DND-41 (cell line): ENCODE measurements at places on chromosomes 12 and 14.

- DNase-seq = no peak
Observed at GRCh38 chr12:68958322-68958721, 25.4 kb upstream of the CPM start.

- no peak for DNase-seq
Observed at GRCh38 chr12:116320791-116321217, 43.3 kb upstream of the MED13L start.

DNA sequence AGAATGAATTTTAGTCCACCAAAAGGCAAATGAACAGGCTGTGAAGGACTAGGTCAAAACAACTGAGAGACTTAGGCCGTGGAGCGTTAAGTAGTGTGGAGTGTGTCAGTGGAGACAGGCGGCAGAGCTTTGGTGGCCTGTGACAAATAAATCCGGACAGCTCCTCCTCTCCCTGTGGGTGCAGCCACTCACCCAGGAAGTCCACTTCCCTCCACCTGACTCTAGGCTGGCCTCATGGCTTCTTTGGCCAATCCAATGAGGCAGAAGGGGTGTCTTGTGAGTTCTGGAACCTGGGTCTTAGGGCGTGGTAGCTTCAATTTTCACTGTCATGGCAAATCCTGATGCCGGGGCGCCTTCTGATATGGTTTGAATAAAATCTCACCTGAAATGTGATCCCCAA lies 180.9 kb upstream of the C14orf180 start:
- DNase-seq = no peak

DNA sequence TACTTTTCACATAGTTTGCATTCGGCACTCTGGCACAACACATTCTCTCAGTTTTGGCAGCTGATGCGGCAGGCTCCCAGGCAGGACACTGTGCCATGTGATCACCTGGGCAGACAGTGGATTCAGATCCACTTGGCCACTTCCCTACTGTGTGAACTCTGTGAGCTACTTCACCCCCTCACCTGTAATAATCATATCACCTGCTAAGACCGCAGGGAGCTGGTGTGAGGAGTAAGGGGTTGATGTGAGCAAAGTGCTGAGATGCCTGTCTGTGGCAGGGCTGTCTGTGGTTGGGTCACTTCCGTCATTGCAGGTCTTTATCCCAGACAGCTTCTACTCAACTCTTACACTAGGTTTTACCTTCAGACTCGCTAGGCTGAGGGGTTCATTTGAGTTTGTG lies 50.4 kb upstream of the AMN start:
- DNase-seq = no peak

DNA sequence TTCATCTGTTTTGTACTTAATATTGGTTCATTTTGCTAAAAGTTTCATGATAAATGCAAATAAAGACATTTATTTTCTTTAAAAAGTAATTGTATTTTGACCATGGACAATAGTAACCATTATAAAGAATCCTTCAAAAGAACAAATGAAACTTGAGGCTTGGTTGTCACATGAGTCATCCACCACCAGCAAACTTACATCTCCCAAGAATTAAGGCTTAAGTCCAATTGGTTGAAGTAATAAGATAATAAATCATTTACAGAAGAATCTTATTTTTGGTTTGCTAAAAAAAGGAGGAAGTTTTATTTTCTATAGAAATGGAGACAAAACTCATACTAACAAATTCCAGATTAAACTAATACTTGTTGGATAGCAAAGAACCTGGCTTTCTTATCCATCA lies 84.8 kb upstream of the KITLG start:
- DNase-seq = no peak

DNA sequence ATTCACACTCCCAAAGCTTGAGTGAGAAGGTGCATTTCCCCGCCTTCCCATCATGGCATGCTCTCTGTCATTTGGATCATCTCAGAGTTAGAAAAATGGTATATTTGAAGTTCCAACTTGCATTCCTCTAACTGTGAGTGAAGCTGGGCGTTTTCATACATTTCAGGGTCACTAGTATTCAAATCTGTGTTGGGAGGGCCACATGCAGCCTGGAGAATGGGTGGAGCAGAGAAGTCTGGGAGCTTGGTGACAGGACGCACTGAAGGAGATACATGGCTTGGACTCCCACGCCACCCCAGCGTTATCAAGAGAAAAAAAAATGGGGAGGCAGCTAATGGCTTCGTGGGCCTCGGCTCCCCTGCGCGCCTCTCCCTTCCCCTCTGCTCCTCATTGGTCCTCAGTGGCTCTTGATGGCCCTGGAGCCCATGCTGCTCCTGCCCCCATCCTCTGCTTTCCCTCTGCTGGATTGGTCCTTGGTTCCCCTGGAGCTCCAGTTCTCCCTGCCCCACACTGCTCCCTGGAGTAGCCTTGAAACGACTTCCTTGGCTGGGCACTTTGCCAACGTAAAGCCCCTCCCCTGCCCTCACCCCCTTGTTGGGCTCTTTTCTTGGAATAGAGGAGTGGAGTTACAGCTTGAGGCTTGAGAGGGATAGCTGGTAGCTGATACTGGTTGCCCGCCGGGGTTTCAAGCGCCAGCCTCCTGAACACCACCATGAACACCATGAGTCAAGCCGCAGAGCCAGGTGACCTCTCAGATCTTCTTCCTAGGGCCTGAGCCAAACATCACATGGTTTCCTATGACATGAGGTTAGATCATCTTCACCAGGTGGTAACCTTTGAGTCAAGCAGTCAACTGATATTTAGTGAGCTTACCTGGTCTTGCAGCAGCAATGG lies 139.6 kb downstream of the PRKCH start:
- peak; percentile 70 for DNase-seq

DNA sequence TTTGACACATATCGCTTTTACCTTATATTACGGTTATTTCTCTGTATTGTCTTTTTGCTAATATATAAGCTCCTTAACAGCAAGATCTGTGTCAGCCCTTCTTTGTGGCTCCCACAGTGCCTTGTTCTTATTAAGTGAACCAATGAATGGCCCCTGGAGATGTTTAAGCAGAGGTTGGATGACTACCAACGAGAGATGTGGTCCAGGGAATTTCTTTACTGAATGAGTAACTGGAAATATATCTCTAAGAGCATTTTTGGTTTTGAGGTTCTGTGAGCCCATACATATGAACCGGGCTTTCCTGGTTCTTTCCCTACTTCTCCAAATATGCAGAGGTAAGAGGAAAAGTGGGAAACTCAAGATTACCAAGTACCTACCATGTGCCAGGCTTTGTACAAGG lies 23.5 kb downstream of the CALCOCO1 start:
- no peak for DNase-seq

DNA sequence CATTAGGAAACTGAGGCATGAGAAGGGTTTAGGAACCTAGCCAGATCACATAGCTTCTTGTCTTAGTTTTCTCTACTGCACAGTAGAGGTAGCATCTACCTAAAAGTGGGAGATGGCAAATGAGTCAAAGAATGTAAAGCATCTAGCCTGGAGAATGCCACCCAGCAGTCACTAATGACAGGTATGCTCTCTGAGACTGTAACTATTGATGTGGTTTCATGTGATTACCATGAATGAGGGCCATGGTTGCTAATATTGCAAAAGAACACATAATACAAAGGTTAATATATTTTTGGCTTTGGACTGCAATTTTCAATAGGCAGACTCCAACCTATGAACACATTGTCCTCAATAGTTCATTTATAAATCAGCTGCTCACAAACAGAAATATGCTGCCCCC lies 389.9 kb downstream of the GRIN2B start:
- no peak for DNase-seq

GRCh38 chr12:53160000-53160399 lies 20.5 kb upstream of the ZNF740 start:
- no peak for DNase-seq

GRCh38 chr14:97029800-97030199 lies 232.6 kb downstream of the VRK1 start:
- DNase-seq = no peak

GRCh38 chr12:52799505-52800211 lies 3.7 kb upstream of the KRT3 start:
- no peak for DNase-seq

- no peak for DNase-seq
Observed at GRCh38 chr14:70788898-70789297, 20.4 kb downstream of the MAP3K9 start.

DNA sequence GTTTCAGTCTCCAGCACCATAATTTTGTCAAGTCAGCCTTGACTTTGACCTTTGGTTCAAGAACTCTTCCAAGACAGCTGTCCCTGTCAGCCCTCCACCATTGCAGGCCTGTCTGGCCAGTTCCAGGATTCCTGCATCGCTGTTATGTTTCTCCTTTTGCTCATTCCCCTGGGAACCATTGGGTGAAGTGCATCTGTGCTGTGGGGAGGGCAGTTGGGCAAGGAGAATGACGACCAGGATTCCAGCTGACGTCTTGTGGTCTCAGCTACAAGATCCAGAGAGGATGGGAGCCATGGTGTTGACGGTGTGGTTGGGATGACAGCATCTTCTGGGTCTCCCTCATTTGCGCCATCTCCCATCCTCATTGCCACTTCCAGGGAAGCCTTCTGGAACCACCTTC lies 45.9 kb upstream of the SLC24A4 start:
- no peak for DNase-seq

DNA sequence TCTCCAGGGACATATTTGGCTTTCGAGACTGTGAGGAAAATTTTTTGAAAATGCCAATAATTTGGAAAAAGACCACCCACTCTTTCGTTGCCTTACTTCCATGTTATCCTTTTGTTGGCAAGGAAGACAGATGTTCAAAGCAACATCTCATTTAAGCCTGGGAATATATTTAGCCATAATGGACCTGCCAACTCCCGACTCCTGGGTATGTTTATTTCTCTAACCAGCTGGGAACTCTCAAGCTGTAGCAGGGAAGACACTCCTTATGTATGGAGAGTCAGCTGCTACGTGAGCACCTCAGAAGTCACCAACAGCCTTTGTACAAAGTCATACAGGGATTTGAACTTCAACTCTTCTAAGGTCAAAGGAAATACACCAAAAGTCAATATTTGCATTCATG lies 96.5 kb upstream of the DAAM1 start:
- DNase-seq = no peak

- no peak for DNase-seq
Observed at GRCh38 chr14:32258336-32258993, 55.4 kb upstream of the RNU6-8 start.

DNA sequence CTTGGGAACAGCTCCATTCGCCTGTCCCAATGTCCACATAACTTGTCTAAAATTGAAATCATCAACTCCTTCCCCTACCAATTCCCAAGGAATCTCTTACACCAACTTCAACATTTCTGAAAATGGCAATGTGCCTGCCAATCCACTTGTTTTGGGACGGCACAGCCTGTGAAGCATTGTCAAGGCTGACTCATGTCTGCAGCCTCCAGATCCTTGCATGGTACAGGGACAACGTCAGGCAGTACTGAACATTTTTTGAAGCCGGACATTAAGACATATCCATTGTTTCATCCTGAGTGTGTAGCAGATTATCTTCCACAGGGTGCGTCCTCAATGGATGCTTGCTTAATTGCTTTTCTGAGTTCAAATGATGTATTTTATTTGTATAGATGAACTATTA lies 794.1 kb downstream of the BCL11B start:
- no peak for DNase-seq

DNA sequence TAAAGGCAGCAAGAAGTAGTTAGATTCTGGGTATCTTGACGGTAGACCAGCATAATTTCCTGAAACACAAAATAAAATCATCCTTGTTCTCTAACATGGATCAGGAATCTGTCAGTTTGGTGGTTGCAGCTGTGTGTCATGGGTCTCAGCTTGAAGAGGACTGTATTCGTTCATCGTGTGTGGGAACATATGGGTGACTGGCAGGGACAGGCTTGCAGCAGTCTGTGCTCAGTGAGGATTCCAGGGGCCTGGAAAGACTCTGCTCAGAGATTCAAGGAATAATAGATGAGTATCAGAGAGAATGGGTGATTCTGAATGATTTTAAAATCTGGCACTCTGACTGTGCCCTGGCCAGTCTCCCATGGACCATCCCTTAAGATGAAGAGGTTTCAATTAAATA lies 421.6 kb downstream of the APAF1 start:
- no peak for DNase-seq

GRCh38 chr12:78430551-78430950 lies 434.0 kb upstream of the SYT1 start:
- DNase-seq = no peak

DNA sequence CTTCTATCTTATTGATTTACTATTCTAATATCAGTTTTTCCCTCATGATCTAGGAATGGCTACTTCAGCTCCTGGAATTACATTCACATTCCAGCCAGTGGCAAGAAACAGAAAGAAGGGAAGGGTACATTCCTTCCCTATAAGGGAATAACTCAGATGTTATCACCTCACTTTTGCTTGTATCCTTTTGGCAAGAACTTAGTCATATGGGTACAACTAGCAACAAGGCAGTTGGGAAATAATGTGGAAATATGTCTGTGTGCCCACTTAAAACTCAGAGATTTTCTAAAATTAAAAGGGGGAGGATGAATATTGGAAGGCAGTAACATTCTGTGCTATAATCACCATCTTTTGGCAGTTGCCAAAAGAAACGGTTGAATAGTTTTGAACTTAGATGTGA lies 85.6 kb downstream of the MSRB3 start:
- DNase-seq = no peak

GRCh38 chr14:72332871-72333270 lies 400.6 kb downstream of the RGS6 start:
- no peak for DNase-seq

- no peak for DNase-seq
Observed at GRCh38 chr14:77230914-77231313, 40.1 kb downstream of the NGB start.

GRCh38 chr14:69335371-69335771 lies 62.7 kb downstream of the ERH start:
- DNase-seq = peak; percentile 36

- no peak for DNase-seq
Observed at GRCh38 chr14:103547455-103547940, 15.0 kb downstream of the BAG5 start.

DNA sequence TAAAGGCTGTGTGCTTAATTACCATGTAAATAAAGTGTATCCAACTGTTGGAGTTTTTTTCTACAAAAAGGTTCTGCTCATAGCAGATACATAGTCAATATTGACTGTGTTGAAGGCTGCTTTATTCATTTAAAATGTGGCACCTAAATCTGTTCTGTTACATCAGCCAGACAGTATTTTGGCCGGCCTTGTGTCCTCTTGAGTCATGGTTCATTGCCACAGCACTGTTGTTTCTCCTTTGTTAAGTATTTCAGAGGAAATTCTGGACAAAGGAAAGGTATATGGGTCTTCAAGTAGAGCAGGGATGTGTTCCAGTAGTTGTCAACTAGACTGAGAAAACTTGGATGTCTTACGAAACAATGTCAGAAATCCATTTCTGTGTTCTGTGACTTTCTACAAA lies 95.5 kb downstream of the SLC38A6 start:
- no peak for DNase-seq

GRCh38 chr12:124160097-124160756 lies 134.7 kb upstream of the RFLNA start:
- DNase-seq = no peak

DNA sequence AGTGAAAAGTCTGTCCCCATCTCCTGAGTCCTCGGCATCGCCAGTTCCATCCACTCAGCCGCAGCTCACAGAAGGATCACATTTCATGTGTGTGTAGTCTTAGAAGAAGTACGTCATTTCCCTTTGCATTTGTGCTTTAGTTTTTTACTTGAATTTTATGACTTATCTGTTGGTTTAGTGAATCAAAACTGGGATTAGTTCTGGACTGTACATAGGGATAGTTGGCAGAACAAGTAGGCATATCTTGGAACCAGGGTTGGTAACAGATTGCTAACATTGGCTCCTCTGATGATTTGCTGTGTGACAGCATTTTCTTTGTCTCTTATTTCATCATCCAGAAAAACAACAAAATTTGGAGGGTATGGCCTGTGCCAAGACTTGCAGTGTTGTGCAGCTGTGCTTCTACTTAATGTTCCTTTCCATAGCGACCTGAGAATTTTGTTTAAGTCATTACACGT lies 69.6 kb upstream of the AEBP2 start:
- no peak for DNase-seq

GRCh38 chr12:109609342-109609741 lies 35.7 kb downstream of the MVK start:
- no peak for DNase-seq
